ENCODE measurements at places on chromosomes 7 and 10.

DNA sequence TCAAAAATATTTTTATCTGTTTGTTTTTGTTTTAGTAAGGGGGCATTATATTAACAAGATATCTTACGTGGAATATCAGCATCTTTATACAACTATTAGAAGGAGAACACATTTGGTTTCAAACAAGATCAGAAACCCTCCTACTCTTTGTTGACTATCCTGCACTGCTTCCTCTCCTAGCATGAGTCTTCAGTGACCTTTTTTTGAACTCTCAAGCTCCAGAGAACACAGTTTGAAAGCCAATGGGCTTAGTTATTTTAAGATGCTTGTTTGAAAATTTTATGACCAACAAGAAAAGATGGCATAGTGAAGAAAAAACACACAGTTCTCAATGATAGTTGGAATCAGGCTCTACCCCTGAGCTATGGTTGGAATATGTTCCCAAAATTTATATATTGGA lies 37.2 kb upstream of the RTKN2 start:
- DNase-seq = no peak

DNA sequence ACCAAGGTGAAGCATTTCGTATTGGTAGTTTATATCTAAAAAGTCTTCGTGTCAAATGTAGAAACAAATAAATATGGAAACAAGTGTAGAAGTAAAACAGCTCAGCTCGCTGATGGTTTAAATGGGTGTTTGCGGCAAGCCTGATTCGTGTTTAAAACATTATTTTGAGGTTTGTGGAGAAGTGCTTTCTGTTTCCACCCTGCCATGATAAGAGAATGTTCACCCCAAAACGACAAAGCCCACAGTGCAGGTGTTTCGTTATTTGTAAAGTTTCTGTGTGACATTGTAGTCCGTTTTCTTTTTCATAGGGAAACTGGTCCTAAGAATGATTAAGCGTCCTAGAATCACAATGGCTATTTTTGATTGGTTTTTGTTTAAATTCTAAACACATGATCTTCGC lies 316.2 kb upstream of the SHH start:
- no peak for DNase-seq

GRCh38 chr10:23051855-23052331 lies 43.5 kb upstream of the MSRB2 start:
- no peak for DNase-seq

DNA sequence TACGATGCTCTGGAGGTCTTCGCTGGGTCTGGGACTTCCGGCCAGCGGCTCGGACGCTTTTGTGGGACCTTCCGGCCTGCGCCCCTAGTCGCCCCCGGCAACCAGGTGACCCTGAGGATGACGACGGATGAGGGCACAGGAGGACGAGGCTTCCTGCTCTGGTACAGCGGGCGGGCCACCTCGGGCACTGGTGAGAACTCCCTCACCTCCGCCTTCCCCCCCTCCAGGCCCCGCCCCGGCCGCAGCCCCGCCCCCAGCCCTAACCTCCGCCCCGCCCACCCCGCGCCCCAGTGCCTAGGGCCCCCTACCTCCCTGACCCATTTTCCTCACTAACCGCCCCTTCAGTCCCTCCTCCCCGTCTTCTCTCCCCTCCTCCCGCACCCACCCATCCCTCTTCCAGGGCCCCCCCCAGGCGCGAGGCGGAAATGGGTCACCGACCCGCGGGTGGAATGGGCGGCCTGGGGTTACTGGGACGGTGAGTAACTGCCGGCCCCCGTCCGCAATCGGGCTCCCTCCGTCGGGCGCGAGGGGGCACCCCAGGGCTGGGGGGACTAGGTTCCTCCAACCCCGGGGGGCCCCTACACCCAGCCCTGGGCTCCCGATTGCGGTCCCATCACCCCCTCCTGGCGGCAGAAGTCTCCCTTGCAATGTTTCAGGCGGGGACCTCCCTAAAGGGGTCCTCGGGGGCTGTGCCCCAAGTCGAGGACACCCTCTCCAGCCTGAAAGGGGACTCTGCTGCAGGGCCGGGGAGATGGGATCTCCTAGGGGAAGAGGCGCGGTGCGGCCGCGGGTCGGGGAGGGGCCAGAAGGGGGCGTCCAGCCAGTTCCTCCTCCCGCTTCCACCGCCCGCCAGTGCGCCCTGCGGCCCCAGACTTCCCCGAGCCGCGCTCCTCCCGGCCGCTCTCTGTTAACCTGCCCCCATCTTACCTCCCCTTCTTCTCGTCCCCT lies 2.1 kb downstream of the PCOLCE start:
- DNase-seq = peak; percentile 85

DNA sequence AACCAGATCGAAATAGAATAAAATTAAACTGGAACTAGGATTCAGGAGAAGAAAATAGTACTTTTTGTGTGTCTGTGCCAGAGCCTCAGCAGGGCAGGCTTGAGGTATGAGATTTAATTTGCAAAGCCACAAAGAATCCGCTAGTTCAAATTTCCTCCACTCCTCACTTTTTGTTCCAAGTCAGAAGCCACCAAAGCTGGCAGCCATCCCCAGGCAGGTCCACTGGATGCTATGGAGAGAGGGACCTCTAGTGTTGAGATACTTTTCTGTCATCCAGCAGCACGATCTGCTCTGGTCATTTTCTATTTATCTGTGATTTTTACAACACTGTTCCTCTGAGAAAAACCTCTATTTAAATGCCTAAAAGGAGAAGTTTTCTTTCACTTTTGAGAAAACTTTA lies 147.9 kb upstream of the FRMD4A start:
- no peak for DNase-seq

DNA sequence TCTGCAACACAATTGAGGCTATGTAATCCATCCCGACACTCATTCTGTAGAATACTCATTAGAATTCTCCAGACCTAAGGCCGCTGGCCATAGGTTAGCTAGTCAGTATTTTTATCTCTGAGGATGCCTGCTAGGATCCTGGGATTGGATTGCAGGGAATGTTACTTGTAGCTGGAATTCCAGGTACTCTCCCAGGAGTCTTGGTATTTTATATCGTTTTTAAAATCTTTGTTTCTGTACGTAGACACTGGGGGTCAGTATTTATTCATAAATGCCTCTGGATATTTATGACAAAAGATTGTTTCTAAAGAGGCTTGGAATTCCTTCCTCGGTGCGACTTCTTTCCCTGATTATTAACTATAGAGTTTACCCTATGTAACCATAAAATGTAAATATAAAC lies 40.1 kb downstream of the BPGM start:
- DNase-seq = no peak

DNA sequence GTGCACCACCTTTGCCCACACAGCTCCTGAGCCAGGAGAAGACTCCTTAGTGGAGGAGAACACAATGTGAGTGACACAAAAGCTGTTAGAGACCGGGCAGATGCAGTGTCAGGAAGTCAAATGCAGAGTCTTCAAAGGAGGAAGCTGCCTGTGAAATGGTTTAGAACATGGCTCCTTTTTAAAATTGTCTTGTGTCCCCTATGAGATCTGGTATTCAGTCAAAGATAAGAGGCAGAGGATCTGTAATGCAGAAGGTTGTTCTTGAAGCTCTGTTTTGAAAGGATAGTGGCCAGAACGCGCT lies 133.0 kb downstream of the VIPR2 start:
- no peak for DNase-seq

GRCh38 chr7:131722371-131722770 lies 165.9 kb upstream of the PODXL start:
- no peak for DNase-seq

GRCh38 chr10:122138831-122139625 lies 132.1 kb upstream of the BTBD16 start:
- DNase-seq = no peak

DNA sequence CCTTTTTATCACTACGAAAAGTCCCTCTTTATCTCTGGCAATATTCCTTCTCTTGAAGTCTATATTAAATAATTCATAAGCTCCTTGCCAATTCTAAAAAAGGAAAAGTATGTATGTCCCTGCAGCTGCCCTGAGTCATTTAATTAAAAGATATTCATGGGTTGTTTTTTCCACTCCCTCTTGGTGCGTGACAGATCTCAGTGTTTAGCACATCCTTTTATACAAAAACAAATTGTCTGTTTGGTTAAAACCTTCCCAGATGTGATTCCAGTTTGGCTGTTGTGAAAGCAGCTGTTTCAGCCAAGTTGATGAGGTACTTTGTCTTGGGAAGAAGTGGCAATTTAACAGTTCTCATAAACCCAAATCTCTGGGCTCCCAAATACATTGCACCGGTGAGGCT lies 33.8 kb upstream of the PRLHR start:
- no peak for DNase-seq

GRCh38 chr7:155003092-155003375 lies at the start of gene PAXIP1:
Gene PAXIP1 (minus strand): TSS chr7:155003124. CDS start chr7:155002929, 195 bp downstream.
- no peak for DNase-seq

DNA sequence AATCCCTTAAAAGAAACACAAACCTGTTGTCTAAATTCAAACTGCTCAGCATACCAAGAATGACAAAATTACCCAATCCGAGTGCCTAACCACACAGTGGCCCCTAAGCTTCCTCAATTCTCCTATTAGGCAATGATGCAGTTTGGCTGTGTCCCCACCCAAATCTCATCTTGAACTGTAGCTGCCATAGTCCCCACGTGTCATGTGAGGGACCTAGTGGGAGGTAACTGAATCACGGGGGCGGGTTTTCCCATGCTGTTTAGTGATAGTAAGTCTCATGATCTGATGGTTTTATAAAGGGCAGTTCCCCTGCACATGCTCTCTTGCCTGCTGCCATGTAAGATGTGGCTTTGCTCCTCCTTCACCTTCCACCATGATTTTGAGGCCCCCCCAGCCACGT lies 21.9 kb downstream of the PSAP start:
- no peak for DNase-seq

- DNase-seq = no peak
Observed at GRCh38 chr7:2069472-2069860, 163.3 kb downstream of the MAD1L1 start.

DNA sequence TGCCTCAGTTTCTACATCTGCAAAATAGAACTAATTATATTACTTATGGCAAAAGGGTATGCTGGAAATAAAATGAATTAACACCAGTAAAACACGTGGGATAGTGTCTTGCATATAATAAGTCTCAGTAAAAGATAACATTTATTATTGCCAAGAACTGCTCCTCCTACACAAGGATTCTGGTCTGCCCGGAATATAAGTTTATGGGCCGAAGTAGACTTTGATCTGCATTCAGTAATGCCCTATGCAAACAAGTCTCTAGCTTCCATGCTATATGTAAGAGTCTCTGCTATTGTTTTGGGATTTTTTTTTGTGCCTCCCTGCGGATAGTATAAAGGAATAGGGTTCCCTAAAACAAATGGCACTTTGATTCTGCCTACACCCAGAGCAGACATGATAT lies 125.6 kb upstream of the SLC26A5 start:
- no peak for DNase-seq

All from activated CD4-positive, alpha-beta memory T cell treated with anti-CD3 and anti-CD28 coated beads, Interleukin-2, amount 10 ng/mL, durations not matched to agents 7 days and 5 days (primary cell).